ENCODE measurements at places on chromosomes 4 and X.

GRCh38 chr4:39616651-39617050, 22.0 kb downstream of the SMIM14 start:
- no peak for DNase-seq

DNA sequence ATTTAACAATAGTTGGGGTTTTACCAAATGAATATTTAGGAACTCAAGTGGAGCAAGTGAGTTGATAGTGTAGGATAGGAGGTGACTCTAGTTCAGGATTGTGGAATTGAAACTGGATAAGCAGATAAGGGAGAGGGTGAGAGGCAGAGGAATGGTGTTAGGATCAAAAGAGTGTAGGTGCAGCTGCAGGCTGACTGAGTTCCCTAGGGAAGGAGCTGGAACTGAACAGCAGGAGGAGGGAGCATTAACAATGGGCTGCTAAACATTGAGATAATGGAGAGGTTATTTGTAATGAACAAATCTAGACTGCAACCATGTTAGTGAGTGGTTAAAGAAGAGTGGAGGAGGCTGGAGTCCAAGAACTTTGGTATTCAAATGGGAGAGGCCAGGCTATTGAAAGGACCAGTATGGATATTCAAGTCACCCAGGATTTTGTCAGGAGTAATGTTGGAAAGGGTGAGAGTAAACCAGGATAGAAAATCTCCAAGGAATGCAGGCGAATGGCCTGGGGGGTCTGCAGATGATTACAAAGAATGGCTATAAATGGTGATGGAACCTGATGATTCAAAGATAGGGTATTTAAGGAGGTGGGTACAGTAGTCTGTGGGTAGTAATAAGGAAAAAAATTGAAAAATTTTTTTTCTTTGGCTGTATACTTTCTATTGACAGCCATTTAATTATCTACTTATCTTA, 497.1 kb upstream of the TENM3 start:
- DNase-seq = no peak

- no peak for DNase-seq
These were observed 29.6 kb downstream of the TEX11 start for GRCh38 chrX:70878902-70879301.

GRCh38 chr4:134202166-134202956, 772 bp upstream of the PABPC4L start:
- DNase-seq = no peak

DNA sequence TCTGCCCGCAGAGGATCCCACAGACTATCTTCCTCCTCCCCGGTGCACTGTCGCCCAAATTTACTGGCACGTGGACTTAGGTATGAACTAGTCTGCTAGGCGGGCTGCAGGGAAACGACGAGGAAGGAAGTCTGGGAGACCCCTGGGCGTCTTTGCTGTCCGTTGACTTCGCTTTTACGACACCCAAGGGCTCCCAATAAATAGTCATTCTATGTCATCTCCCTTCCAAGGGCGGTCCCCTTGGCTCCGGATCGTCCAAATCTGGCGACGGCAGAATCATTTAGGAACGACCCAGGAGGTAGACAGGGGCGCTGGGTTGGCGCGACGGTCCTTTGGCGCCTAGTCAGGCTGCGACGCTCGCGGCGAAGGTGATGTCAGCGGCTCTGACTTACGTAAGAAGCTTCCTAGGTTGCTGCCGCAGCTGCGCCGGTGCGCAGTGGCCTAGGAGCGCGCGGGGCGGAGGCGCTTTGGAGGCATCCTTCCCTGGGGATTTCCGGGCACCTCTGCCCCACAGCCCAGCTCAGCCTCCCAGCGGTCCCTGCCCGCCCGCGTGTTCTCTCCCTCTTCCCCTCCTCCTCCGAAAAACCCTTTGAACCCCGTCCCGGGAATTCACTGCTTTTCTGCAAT, 2.2 kb downstream of the NHS start:
- DNase-seq = peak; percentile 46

DNA sequence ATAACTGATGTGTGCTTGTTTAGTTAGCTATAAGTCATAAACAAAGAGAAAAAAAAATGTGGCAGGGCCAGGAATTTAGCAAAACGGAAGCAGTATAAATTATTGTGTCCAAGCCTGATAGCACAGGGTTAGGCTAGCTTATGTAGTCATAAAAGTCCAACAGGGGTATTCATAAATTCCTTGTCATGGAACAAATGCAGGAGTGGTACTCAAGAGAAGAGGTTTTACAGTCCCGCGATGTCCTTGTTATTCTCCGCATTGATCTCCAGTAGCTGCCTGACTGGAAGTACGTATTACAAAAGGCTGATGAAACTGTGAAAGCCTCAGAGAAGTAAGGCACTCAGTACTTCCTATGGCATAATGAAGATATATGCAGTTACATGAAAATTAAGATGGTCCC, 336.9 kb upstream of the TRAM1L1 start:
- no peak for DNase-seq

DNA sequence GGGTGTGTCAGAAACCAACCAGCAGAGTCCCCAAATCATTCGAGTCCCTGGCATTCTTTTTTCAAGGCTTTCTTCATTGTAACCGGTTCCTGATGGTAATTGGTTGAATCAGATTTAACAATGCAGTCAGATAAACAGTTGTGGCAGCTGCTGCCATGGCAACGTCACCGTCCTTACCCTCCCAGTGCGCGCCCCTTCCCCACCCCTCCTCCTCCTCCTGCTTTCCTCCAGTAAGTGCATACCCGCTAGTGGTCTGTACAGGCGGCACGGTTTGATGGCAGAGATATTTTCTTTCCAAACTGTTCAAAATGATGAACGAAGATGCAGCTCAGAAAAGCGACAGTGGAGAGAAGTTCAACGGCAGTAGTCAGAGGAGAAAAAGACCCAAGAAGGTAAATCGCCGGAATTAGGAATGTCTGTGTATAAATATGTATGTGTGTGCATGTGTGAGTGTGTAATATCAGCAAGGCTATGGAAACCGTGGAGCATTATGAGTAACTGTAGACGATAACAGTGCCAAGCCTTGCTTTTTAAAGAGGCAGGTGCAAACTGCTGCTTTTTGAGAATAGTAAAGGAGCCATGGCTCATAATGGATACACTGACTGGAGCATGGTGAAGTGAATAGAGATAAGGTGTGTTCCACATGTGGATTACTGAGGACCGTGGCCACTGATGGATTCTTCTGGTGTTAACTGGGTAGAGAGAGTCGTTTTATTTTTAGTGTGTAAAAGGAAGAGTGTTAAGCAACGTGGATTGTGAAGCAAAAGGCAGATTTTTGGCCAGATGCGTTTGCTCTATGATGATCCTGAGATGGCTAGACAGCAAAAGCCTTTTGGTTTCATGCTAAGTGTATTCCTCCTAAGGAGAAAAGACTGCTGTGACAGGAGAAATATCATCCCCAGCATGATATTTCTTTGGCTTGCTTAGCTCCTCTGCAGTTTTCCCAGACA, at the start of gene ANK2:
Gene ANK2 (plus strand): TSS at position 233 of the 950 bp plus-strand sequence. CDS start 76 bp downstream, at position 309.
- DNase-seq = no peak

DNA sequence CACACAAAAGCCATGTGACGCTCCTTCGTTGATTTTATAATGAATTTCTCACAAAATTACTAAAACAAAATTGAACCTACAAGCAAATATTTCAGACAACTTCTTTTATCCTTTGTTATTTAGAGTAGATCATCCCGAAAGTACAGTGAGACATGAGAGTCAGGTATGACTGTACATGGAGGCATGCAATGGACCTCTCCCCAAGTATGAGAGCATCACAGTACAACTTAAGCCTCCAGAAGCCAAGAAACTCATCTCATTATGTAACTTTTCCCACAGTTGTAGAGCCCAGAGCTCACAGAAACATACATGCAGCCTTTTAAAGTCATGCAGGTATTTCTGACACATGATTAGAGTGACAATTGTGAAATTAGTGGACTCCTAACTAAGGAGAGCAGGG, 167.7 kb downstream of the PAPSS1 start:
- no peak for DNase-seq

DNA sequence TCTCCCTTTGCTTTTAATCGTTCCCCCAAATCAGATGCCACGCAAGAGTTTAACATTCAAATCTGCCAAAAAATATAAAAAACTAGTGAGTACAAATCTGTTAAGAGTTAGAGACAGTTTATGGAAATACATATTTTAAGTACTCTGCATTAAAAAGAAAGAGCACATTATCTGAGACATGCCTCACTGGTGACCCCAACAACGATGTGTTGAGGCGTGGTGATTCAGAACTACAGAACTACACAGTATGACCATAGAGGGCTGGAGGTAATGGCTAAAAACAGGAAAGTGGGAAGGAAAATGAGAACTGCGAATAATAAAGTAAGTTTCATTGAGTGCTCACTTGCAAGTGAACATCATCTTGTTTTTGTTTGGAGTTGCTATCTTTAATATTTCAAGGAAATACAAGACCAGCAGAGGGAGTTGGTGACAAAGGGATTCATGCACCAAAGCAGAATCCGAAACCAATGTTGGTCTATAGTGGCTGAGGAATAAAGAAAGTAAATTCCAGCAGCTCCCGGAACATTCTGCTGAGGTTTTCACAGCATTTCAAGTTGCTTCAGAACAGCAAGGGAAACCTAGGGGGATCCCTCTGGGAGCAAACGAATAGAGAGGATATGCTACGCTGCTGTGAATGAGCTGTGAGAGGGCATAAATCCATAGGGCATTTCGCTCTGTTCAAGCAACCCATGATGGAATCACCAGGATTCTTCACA, 92.2 kb downstream of the DCHS2 start:
- DNase-seq = no peak

GRCh38 chr4:32189788-32190187, 1469.6 kb downstream of the PCDH7 start:
- DNase-seq = no peak

- no peak for DNase-seq
These were observed 73.4 kb downstream of the NBDY start for GRCh38 chrX:56802428-56802827.

DNA sequence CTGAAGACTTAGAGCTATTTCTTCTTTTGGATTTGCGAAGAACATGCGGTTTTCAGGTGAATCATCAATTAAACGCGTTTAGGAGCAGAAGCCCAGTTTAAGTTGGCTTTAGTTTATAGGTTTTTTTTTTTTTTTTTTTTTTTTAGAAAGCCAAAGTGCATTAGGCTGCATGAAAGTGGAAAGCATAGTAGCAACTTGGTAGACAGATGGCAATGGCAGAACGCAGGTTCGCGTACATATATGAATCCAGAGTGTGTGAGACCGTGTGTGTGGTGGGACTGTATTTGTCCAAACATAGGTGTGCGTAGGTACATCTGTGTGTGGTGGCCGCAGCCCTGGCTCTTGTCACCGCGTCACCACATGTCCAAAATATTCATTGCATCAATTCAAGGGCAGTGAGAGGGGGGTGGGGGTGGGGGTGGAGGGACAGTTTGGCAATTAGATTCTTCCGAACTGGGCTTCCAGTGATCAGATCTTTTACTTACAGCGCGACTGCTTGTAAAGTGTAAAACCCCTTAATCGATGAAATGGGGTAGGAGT, 901 bp downstream of the JADE1 start:
- DNase-seq = peak; percentile 37

DNA sequence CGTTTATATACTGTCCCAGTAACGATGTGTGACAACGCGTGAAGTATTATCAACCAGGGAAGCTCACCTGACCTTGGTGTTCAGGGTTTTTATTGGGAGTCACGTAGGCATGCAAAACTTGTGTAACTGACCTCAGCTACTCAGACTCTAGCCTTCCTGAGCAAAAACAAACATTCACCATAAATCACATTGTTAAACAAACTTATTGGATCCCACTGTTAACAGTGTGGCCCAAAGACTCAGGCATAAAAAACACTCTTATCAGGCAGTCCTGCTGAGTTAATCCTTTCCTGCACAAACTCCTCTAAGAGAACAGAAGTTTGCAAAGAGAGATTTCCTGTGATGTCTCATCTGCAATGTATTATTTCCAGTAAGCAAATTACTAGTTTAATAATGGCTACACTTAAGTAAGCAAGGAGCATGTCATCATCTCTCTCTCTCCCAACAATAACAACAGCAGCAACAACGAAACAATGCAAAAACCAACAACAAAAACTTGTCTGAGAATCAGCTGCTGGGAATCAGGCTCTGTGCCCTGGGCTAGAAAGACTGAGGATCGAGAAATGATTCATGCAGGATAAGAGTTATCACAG, 12.0 kb downstream of the GAGE1 start:
- DNase-seq = no peak
